Heart right ventricle (tissue), 16 donors: ENCODE measurements at places on chromosomes 7 and 10.

DNA sequence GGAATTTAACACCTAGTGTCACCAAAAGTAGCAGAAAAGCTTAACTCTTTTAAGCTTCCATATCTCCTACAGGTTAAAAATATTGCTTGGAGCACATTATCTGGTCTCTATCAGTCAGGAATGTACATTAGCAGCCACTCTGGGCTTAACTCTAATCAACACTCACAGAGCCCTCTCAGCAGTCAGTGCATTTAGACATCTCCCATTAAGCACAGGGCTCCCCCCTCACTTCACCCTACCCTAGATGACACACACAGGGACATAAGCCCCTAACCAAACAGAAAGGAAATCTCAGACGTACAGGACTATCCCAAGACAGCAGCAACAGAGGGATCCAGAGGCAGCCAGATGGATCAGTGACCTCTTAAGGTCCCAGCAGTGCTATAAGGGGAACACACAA lies 26.4 kb downstream of the FBXW4 start:
- no peak for DNase-seq

DNA sequence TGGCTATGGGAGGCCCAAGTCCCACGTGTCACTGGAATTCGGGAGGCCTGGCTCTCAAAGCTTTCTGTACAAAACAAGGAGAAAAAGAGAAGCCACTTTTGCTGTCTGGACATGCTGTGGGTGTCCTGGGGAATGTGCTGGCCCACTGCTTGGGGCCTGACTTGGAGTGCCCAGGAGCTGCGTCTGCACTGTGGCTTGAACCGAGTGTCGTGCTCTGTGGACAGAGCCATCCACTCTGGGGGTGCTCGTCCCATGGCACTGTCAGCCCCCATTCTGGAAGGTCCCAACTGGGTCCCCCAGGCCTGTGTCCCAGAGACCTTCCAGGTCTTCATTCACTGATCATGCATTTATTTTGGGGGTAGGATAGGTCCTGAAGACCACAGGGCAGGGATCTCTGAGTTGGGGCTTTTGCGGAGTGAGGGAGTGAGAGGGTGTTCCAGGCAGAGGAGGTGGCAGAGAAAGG lies 138.0 kb downstream of the LHPP start:
- DNase-seq, result no peak

GRCh38 chr7:104228442-104228841 lies 20.6 kb upstream of the ORC5 start:
- DNase-seq, result no peak

- no peak for DNase-seq
Observed at GRCh38 chr7:80640846-80641245, 2.4 kb downstream of the CD36 start.

DNA sequence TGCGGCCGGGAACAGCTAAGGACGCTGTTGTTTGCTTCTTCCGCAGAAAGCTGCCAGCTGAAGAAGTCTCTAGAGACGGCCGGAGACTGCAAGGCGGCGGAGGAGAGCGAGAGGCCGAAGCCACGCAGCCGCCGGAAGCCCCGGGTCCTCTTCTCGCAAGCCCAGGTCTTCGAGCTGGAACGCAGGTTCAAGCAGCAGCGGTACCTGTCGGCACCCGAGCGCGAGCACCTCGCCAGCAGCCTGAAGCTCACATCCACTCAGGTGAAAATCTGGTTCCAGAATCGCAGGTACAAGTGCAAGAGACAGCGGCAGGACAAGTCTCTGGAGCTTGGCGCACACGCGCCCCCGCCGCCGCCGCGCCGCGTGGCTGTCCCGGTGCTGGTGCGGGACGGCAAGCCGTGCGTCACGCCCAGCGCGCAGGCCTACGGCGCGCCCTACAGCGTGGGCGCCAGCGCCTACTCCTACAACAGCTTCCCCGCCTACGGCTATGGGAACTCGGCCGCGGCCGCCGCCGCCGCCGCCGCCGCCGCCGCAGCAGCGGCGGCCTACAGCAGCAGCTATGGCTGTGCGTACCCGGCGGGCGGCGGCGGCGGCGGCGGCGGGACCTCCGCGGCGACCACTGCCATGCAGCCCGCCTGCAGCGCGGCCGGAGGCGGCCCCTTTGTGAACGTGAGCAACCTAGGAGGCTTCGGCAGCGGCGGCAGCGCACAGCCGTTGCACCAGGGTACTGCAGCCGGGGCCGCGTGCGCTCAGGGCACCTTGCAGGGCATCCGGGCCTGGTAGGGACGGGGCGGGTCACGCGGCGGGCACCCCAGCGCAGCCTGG lies 2.4 kb downstream of the NKX2-3 start:
- no peak for DNase-seq

GRCh38 chr10:62614389-62615157 lies 189.9 kb upstream of the ADO start:
- no peak for DNase-seq

- DNase-seq, result no peak
Observed at GRCh38 chr10:85643171-85643844, 723.3 kb downstream of the GRID1 start.

GRCh38 chr7:144854839-144855424 lies 19.1 kb upstream of the TPK1 start:
- DNase-seq, result no peak

DNA sequence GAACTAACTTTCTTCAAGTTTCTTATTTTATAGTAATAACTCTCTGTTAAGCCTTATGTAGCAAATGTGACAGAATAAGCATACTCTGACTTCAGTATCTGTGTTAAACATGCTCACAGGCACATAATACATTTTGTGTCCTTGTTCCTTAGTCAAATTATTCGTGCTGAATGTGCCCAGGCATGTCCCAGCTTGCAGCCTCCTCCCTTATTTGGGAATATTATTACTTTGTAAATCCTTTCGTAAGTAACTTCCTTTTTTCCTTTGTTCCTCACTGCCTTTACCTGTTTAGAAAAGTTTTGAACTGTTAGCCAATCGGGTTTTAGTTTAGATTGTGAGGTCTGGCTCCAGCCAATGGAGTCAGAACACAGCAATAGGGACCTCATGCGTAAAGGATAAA lies 46.9 kb downstream of the GALNT11 start:
- no peak for DNase-seq

- DNase-seq, result no peak
Observed at GRCh38 chr7:55149001-55149400, 130.2 kb downstream of the EGFR start.

DNA sequence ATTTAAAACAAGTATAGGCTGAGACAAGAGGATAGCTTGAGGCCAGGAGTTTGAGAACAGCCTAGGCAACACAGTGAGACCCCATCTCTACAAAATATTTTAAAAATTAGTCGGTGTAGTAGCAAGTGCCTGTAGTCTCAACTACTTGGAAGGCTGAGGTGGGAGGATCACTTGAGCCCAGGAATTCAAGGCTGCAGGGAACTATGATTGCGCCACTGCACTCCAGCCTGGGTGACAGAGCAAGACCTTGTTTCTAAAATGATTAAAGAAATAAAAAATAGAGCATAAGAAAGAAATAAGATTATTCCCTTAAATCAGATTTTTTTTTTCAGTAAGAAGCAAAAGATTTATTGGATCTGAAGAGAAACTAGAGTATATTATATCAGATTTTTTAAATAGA lies 11.7 kb downstream of the LRRC20 start:
- DNase-seq, result no peak

GRCh38 chr7:36045326-36045725 lies 107.7 kb upstream of the EEPD1 start:
- no peak for DNase-seq

GRCh38 chr7:52257890-52258289 lies 777.5 kb upstream of the POM121L12 start:
- DNase-seq, result no peak

DNA sequence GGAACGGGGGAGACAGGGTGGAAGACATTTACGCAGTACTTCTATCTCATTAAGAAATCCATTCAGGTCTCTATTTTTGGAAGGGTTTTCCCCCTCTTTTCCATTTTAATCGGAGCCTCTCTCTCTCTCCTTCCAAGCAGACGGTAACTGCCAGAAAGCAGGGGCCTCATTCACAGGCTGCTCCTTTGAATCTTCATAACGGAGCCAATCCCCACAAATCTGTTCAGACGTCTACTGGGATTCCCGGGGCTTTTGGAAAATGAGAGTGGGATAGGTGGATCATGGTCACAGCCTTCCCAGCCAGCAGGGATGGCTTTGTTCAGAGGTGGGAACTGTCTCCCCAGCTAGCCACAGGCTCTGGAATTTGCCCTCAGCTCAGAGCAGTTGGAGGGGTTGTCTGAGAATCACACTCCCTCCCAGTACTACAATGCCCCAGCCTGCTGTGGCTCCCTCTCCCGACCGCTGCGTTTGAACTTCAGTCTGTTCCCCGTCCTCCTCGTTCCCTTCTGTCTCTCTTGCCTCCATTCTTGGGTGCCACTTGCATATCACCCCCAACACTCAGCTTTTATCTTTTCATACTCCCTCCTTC lies 413.6 kb downstream of the PLXNA4 start:
- DNase-seq, result no peak

- no peak for DNase-seq
Observed at GRCh38 chr10:6863381-6863780, 283.3 kb upstream of the PRKCQ start.

DNA sequence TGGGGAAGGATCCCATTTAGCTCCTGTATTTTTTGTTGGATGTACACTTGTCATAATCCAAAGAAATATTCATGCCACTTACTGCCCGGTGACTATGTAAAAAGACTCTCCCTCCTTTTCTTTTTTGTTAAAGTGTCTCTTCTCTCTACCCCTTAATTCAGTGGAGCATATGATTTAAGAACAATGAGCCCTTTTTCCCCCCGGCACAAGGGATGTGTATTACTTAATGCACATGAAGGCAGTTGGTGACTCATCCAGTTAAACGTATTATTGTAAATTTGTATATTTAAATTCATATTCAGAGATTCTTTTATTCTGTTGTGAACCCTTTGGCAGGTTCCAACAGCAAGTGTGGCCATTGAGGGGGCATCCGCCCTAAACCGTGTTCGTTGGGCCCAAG lies 241.9 kb downstream of the SLC25A13 start:
- no peak for DNase-seq

GRCh38 chr7:101179117-101179516 lies 976 bp downstream of the NAT16 start:
- DNase-seq, result no peak

DNA sequence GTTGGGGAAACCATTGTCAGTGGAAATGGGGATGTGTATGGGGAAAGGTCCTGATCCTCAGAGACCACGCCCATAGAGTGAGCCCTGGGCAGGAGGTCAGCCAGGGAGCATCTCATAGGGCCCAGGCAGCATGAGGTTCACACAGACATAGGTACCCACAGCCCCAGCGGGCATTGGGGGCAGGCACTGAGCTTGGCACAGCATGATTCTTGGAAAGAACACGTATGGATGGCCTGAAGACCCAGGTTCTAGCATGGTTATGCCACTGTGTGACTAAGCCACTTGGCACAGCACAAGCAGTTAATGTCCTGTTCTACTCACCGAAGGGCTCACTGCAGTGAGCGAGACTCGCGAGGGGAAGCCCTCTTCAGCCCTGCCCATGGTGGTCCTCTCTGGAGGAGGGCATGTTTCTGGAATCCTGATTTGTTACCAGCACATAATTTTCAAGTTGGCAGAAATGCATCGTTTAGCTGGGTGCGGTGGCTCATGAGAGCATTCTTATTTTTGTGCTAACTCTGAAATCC lies 125.2 kb downstream of the UBE2H start:
- no peak for DNase-seq

GRCh38 chr7:42198974-42199668 lies 37.9 kb downstream of the GLI3 start:
- no peak for DNase-seq

DNA sequence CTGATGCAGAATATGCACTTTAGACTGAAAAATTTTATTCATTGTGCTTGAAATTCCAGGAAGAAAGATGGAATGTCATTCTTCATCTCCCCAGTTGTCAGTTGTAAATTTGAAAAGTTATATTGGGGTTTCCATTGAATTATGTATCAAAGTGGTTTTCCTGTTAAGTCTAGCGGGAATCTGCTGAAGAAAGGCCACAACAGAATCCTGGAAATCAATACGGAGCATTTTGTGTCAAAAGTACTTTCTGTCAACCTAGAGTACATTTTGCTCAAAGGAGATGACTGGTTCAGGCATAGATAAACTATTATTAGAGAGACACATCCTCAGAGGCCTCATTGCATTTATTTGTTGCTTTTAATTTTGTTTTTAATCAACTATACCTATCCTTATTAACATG lies 538.2 kb upstream of the SEMA3D start:
- no peak for DNase-seq

- no peak for DNase-seq
Observed at GRCh38 chr10:70552586-70552985, 50.0 kb downstream of the PRF1 start.

DNA sequence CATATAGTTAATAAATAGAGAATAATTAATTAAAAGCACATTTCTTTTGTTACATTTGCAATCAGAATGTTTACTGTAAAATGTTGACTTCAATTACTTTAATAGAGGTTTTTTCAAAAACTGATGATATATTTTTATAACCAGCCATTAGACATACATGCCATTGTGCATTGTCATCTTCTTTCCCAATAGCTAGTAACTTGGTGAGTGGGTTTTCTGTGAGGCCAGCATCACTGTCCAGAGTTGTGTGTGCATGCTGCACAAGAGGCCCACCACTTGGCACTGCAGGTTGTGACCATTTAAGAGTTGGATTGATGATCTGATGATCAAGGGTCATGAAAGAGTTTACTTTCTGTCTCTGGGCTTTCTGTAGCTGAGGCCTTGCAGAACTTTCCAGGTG lies 46.5 kb downstream of the TFEC start:
- DNase-seq, result no peak

- DNase-seq, result no peak
Observed at GRCh38 chr10:3948843-3949242, 163.8 kb upstream of the KLF6 start.

DNA sequence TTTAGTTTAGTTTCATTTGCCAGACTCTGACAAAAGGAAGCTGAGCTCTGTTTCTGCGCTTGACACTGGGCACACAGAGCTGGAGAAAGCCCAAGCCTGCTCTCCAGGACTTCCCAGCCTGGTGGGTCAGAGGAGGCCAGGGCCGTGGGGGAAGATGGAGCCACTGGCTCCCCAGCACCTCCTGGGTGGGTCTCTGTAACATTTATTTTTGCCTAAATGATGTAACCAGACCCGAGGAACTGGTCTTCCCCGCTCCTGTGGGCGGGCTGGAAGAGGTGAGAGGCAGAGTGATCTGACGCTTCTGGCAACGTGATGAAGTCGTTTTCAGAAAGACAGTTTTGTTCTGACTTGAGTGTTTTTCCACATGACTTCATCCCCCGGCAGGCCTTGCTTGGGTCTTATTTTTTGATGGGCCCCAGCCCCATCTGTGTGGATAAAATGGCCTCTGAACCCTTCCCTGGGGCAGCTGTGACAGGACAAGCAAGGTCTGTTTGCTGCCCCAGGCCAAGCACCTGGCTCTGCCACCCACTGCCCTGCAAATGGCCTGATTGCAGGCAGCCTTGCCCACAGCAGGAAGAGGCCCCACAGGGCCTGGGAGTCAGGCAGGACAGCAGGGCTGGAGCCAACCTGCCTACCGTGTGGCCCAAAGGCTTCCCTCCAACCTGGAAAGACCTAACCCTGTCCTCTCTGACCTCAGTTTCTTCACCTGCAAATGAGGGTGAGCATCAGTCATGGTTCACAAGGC lies 304.9 kb upstream of the ZMIZ1 start:
- no peak for DNase-seq
